Kidney (tissue), 22 donors: ENCODE measurements at places on chromosomes 3 and 15. TPM values are rescaled to one million over a fixed set of nuclear protein-coding genes. Genes with fewer than 3 reads are reported as not detected.

Gene AVEN
- 7.1 TPM for total RNA-seq

Gene EFCC1
- 3.7 TPM for total RNA-seq

Gene FOXL2NB
- not detected for total RNA-seq

Gene GRIP2
- total RNA-seq: 3.0 TPM

Gene A4GNT
- not detected for total RNA-seq

Gene CASR
- total RNA-seq: 72.8 TPM

Gene IREB2
- total RNA-seq: 48.7 TPM

Gene GOLGA8T
- total RNA-seq: not detected

Gene DPPA2
- 0.19 TPM for total RNA-seq

Gene FBXW12
- not detected for total RNA-seq

Gene POMGNT2
- total RNA-seq: 15.4 TPM

Gene NBEAL2
- total RNA-seq: 82.8 TPM

Gene CPN2
- 0.72 TPM for total RNA-seq

Gene ADAMTS17
- total RNA-seq: 2.2 TPM

Gene RETNLB
- not detected for total RNA-seq

Gene FEZF2
- total RNA-seq: not detected

Gene ERICH6
- total RNA-seq: 0.19 TPM

Gene TUSC2
- total RNA-seq: 33.6 TPM

Gene GOLGA6L25
- not detected for total RNA-seq

Gene CCR5
- total RNA-seq: 4.4 TPM

Gene B3GNT5
- total RNA-seq: 9.9 TPM

Gene PCOLCE2
- 1.9 TPM for total RNA-seq

Gene TTLL3
- 61.0 TPM for total RNA-seq

Gene PLXNB1
- total RNA-seq: 224 TPM

Gene CCR3
- not detected for total RNA-seq

Gene GOLGA6C
- total RNA-seq: not detected

Gene GOLGA6D
- not detected for total RNA-seq

Gene FGD5
- 40.1 TPM for total RNA-seq

Gene ALDH1A3
- 19.6 TPM for total RNA-seq

Gene CPA3
- 47.9 TPM for total RNA-seq

Gene AGBL1
- total RNA-seq: not detected

Gene NMNAT3
- total RNA-seq: 6.4 TPM

Gene MESP2
- 0.47 TPM for total RNA-seq

Gene CYP11A1
- total RNA-seq: 0.13 TPM

Gene SERINC4
- total RNA-seq: 0.13 TPM

Gene GXYLT2
- total RNA-seq: 3.8 TPM

Gene ATP13A5
- not detected for total RNA-seq

Gene TYRO3
- 2.5 TPM for total RNA-seq

Gene ESYT3
- total RNA-seq: 5.3 TPM

Gene GHRL
- 1.2 TPM for total RNA-seq

Gene SLC38A3
- total RNA-seq: 1.6 TPM

Gene TEX55
- not detected for total RNA-seq

Gene THSD4
- total RNA-seq: 36.3 TPM

Gene BCL2A1
- total RNA-seq: 2.4 TPM

Gene RASGRP1
- 12.5 TPM for total RNA-seq

Gene ISLR2
- total RNA-seq: 1.1 TPM
